T-cell (primary cell): ENCODE measurements at places on chromosomes 6 and 20. TPM values are rescaled to one million over a fixed set of nuclear protein-coding genes. Genes with fewer than 3 reads are reported as not detected.

The DYNLT1 gene
- 99.0 TPM for total RNA-seq

The BTN2A1 gene
- total RNA-seq, result 39.2 TPM

The PCK1 gene
- total RNA-seq, result not detected

The ME1 gene
- total RNA-seq, result 0.88 TPM

The TSPO2 gene
- not detected for total RNA-seq

The UNC5CL gene
- total RNA-seq, result 4.3 TPM

The E2F1 gene
- 7.4 TPM for total RNA-seq

The C20orf144 gene
- total RNA-seq, result not detected

The AAR2 gene
- total RNA-seq, result 24.1 TPM

The ARFGEF3 gene
- not detected for total RNA-seq

The FAM83B gene
- total RNA-seq, result 0.18 TPM

The ANKRD66 gene
- total RNA-seq, result not detected

The CTNNBL1 gene
- total RNA-seq, result 49.4 TPM

GRCh38 chr6:94099072-94099471 is 679.7 kb upstream of the EPHA7 start:
- no peaks in the 10 kb centered on the region for H3K4me1 ChIP-seq
- no peak for DNase-seq
- no peak overlapping the region for H3K4me3 ChIP-seq

DNA sequence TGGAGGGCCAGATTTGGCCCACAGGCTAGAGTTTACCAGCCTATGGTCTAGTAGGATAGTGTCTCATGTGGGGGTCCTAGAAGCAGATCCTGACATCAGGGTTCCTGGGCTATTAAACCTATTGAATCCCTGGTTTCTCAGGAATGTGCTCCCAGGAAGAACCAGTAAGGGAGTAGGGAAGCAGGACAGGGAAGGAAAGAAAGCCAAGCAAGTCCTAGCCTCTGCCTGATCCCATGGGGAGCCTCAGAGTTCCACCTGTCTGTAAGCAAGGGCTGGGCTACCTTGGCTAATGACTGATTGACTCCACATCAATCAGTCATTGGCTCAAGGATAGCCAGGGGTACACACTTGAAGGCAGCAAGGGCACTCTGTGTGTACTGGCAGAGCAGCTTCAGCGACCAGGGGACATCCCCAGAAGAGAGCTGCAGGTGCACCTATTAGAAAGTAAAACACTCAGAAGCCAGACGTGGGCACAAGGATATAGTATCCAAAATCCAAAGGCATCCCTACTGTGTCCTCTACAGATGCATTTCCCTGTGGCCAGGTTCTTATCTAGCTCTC is 309.5 kb downstream of the TSHZ2 start:
- no peaks in the 10 kb centered on the region for H3K27me3 ChIP-seq
- no peaks in the 10 kb centered on the region for H3K4me1 ChIP-seq
- no peak overlapping the region for H3K27ac ChIP-seq
- H3K4me3 ChIP-seq, result no peak overlapping the region

- no peak overlapping the region for H3K27ac ChIP-seq
- H3K4me3 ChIP-seq, result no peak overlapping the region
- no peak for DNase-seq
- H3K27me3 ChIP-seq, result peaks cover 2% of the 10 kb centered on the region
- H3K36me3 ChIP-seq, result no peaks in the 10 kb centered on the region
- H3K4me1 ChIP-seq, result no peaks in the 10 kb centered on the region
Measured at GRCh38 chr6:150448221-150448620, 79.4 kb downstream of the IYD start.

DNA sequence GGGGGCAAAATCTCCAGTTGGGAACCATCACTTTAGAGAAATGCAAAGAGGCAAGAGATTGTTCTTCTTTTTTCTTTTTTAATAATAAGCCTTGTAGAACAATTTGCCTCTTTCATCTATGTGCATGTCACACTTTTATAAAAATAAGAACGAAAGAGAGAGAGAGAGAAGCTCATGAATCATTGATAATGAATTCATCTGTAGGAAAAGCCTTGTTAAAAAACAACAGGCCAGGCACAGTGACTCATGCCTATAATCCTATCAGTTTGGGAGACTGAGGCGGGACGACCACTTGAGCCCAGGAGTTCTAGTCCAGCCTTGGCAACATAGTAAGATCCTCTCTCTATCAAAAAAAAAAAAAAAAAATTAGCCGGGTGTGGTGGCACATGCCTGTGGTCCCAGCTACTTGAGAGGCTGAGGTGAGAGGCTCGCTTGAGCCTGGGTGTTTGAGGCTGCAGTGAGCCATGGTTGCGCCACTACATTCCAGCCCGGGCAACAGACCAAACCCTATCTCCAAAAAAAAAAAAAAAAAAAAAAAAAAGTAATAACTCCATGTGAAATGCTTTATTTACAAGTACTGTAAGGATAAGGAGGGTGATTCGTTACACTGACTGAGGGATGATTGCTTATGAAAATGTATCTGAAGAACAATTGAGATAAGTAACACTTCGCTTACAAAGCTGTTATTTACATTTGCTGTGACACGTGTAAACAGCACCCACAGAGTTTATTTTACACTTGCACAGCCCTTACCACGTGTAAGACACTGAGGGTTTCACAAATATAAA is 6.0 kb downstream of the CCN5 start:
- H3K4me1 ChIP-seq, result no peaks in the 10 kb centered on the region
- no peak overlapping the region for H3K4me3 ChIP-seq
- no peaks in the 10 kb centered on the region for H3K27me3 ChIP-seq
- no peak overlapping the region for H3K27ac ChIP-seq
- no peak for DNase-seq

DNA sequence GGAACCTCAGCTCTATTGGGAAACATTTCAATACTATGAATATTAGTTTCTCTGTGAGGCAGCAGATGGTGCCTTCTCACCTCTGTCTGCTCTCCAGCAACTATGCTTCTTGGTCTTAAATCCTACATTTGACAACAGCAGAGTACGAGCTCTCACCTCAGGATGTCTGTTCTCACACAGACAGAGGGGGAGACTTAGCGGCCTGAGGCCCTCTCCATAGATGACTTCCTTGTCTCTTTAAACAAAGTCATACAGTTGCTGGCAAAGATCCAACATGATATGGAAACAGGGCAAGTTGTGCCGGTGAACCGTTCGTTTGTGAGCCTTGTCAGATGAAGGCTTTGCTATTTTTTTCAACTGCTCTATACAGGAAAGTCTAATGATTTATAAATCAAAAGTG is 43.7 kb upstream of the GABRR1 start:
- H3K4me1 ChIP-seq, result no peaks in the 10 kb centered on the region
- H3K27me3 ChIP-seq, result peaks cover 8% of the 10 kb centered on the region
- H3K27ac ChIP-seq, result no peak overlapping the region
- no peak for DNase-seq

- no peak overlapping the region for H3K4me3 ChIP-seq
- H3K27me3 ChIP-seq, result no peaks in the 10 kb centered on the region
- H3K27ac ChIP-seq, result no peak overlapping the region
- no peak for DNase-seq
- H3K36me3 ChIP-seq, result no peaks in the 10 kb centered on the region
Measured at GRCh38 chr20:15256676-15257568, 919.5 kb upstream of the FLRT3 start.

GRCh38 chr6:43804550-43805223 is 34.7 kb downstream of the VEGFA start:
- no peak overlapping the region for H3K4me3 ChIP-seq
- H3K36me3 ChIP-seq, result no peaks in the 10 kb centered on the region
- no peak overlapping the region for H3K27ac ChIP-seq

DNA sequence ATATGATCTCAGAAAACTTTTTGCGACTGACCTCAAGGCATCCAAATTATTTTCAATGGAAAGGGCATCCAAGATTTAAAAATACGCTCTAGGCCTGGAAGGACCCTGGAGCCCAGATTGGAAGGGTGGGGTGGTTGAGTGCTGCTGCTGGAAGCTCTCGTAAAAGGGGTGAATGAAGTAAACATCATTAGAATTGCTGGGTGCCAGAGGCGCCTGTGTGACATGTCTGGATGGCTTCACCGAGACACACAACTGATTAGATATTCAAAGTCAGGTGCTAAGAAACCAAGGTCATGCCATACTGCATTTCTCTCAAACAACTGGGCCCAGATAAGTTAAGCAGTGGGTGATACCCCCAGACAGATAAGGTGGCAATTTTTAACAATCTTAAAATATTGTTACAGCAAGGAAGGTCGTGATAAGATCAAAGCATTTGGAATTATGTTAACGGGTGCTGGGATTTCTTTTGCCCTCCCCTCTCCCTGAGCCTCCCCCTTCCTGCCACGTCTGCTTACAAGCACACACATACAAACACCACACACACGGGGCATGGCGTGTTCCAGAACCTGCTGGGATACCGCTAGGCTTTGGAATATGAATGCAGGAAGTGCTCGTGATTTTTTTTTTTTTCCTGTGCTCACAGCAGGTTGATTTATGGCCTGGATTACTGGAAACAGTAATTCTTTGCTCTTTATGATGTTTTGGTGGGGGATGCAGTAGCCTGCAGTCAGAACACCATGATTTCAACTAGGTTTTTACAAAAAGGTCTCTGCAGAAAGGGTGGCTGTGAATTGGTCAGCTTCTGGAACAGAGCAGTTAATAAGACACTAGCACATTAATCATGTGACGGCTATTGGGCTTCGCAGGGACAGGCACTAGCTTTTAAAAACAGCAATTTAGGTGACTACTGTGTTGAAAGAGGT is 551.2 kb downstream of the QKI start:
- H3K27ac ChIP-seq, result no peak overlapping the region
- H3K27me3 ChIP-seq, result no peaks in the 10 kb centered on the region
- no peaks in the 10 kb centered on the region for H3K4me1 ChIP-seq
- no peak for DNase-seq
- H3K4me3 ChIP-seq, result no peak overlapping the region
- no peaks in the 10 kb centered on the region for H3K36me3 ChIP-seq

GRCh38 chr20:26163890-26164289 is 467.2 kb upstream of the ZNF337 start:
- no peaks in the 10 kb centered on the region for H3K36me3 ChIP-seq
- no peaks in the 10 kb centered on the region for H3K4me1 ChIP-seq
- no peaks in the 10 kb centered on the region for H3K27me3 ChIP-seq
- H3K27ac ChIP-seq, result no peak overlapping the region
- no peak for DNase-seq

GRCh38 chr6:113347436-113347835 is 509.7 kb upstream of the MARCKS start:
- no peak overlapping the region for H3K27ac ChIP-seq
- no peak overlapping the region for H3K4me3 ChIP-seq
- H3K36me3 ChIP-seq, result no peaks in the 10 kb centered on the region
- DNase-seq, result no peak

GRCh38 chr6:163180874-163181541 is 233.5 kb upstream of the QKI start:
- no peaks in the 10 kb centered on the region for H3K4me1 ChIP-seq
- no peak overlapping the region for H3K4me3 ChIP-seq
- no peak for DNase-seq
- no peaks in the 10 kb centered on the region for H3K27me3 ChIP-seq

GRCh38 chr20:14245368-14245970 is 91.9 kb downstream of the FLRT3 start:
- H3K27me3 ChIP-seq, result no peaks in the 10 kb centered on the region
- no peak for DNase-seq
- no peaks in the 10 kb centered on the region for H3K36me3 ChIP-seq
- H3K4me3 ChIP-seq, result no peak overlapping the region

- no peak overlapping the region for H3K4me3 ChIP-seq
- H3K4me1 ChIP-seq, result no peaks in the 10 kb centered on the region
Measured at GRCh38 chr20:51715163-51715855, 52.9 kb downstream of the ATP9A start.
